IPS DF 19.7 (cell line): ENCODE measurements at places on chromosomes 3 and 15.

GRCh38 chr3:160755776-160756304, at the start of gene PPM1L:
Gene PPM1L (plus strand): TSS chr3:160756231.
- no peak for DNase-seq

GRCh38 chr15:78212546-78213424, 21.6 kb downstream of the ACSBG1 start:
- no peak for DNase-seq

DNA sequence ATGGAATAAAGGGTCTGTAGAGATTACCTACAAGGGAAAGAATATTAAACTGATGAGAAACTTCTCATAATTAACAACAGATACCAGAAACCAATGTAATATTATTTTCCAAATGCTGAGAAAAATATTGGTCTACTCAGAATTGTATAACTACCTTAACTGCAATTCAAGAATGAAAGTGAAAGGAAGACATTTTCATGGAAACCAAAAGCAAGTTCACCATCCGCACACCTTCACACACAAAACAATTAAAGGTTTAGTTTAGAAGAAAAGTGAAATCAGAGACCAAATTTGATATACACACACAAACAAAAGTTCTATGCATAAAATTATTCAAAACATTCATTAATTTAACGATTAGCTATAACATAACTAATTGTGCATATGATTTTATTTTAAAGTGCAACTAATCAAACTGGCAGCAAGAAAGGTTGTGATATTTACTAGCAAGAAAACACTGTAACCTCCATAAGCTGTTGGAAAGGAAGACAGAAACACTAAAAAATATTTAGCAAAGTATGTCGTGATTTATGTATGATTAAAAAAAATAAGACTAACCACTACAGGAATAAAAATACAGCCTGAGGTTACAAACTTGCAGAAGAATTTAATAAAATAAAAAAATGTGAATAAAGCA, 395.5 kb downstream of the FGF12 start:
- DNase-seq, result no peak

GRCh38 chr3:143628971-143629370, 219.3 kb downstream of the SLC9A9 start:
- no peak for DNase-seq

DNA sequence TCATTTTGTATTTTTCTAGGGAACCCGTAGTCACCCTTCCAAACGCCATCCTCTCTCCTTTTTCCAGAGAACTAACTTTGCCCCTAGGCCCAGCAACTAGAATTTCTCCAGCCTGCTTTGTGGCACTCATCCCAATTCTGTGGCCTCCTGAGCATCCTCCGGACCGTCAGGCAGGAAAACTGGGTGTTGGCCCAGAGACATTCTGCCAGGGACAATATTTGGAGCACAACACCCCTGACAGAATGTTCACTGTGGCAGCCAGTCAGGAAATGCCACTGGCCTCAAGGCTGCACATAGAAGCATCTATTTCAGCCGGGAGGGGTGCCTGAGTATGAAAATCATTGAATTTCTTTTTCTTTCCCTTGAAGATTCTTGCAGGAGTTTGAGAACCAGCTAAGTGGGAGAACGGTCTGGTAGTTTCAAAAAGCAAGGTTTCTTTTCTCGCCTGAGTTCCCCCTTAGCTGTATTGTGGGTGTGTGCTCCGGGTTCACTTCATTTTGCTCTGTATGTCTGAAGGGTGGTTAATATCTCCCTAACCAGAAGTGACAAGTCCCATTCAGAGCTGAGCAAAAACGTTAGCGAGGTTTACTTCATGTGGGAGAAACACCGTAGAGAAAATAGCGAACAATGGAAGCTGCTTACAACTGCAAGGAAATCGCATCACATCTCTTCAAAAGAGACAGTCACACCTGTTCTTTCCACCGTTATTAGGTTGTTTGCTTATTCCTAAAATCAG, 108.1 kb upstream of the TPM1 start:
- DNase-seq, result no peak

GRCh38 chr3:71570546-71570945, 13.0 kb downstream of the FOXP1 start:
- no peak for DNase-seq

DNA sequence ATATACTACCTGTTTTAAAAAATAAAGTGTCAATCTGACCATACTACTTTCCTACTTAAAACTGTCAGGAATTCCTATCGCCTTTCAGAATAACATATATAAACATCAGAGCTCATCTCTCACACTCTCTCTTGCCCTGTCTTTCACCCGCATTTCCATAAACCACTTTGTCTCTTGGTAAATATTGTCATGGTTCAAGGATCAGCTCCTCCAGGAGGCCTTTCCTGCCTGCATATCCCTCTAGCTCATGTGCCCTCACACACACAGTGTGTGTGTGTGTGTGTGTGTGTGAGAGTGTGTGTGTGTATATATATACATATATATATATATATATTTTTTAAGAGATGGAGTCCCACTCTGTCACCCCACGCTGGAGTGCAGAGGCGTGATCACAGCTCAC, 6.7 kb downstream of the SUMF1 start:
- no peak for DNase-seq

DNA sequence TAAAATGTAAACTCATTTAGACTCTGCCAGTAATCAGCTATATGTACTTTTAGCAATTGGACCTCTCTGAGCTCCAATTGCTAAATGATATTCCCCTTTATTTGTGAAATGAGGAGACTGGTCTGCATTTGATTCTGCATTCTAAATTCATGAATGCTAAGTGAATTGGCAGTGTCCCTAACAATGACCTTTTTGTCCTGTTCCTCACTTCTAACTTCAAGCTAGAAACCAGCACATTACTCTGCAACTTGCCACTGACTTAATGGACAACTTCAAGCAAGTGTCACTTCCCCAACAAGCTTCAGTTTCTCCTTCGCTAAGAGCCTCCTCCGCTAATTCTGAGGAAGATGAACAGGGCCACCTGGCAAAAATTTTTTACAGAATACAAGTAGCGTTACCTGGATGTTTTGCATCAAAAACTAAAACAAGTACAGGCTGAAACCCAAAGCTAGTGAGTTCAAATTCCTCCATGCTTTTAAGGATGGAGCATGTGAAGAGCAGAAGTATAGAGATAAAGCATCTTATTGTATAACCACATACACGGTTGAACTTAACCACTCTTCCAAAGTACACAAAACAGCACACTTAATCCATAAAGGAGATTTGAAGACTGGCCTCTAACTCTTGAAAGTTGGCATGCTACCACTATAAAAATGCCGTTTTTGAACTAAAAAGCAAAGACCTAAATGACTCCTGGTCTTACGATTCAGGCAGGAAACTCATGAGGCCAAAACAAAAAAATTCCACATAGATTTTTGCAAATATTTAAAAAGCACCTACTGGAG, 207.6 kb downstream of the MAGI1 start:
- DNase-seq, result no peak

- DNase-seq, result no peak
Observed at GRCh38 chr3:53069422-53070068, 23.7 kb upstream of the SFMBT1 start.

GRCh38 chr15:98555173-98555515, 93.2 kb upstream of the IGF1R start:
- DNase-seq, result no peak

DNA sequence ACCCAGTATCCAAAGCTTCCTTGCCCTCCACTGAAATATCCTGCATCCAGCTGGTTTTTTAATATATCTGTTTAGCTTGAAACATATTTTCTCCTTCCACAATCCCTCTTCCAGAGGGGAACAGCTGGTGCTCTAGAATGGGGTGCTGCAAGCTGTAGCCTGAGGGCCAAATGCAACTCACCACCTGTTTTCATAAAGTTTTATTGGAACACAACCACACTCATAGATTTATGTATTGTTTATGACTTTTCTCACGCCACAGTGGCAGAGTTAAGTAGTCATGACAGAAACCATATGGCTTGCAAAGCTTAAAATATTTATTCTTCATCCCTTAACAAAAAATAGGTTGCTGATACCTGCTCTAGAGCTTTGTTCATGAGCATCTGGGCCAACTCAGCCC, 298.7 kb downstream of the CLSTN2 start:
- no peak for DNase-seq

DNA sequence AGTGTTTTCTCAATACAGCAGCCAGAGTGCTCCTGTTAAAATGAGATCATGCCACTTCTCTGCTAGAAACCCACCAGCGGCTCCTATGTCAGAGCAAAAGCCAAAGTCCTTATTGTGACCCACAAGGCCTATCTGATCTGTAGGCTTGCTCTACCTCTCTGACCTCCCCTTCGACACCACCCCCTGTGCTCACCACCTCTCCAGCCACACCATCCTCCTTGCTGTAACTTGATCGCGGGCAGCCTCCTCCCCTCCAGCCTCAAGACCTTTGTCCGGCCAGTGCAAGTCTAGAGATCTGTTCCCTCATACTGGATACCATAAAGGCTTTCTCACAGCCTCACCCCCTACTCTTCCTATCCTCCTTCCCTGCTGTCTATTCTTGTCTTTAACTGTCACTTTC, 1.9 kb upstream of the IGDCC4 start:
- DNase-seq, result no peak

DNA sequence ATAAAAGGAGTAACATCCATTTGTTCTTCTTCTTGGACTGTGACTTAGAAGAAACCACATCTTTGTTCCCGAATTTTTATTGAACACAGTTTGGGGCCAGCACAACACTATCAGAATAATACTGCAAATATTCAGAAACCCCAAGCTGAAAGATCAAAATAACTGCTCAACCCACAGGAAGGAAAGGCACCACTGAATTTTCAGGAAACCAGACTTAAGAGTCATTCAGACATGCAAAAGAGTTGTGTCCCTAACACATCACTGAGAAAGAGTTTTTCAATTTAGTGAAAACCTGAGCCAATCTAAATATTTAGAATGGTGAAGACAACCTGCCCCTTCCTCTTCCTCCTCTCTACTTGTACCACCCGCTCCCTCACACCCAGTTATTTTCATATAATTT, 295.0 kb upstream of the RORA start:
- DNase-seq, result no peak

- no peak for DNase-seq
Observed at GRCh38 chr3:66557170-66557569, 56.3 kb upstream of the LRIG1 start.

GRCh38 chr3:13582366-13583250, 33.7 kb downstream of the FBLN2 start:
- DNase-seq, result no peak

DNA sequence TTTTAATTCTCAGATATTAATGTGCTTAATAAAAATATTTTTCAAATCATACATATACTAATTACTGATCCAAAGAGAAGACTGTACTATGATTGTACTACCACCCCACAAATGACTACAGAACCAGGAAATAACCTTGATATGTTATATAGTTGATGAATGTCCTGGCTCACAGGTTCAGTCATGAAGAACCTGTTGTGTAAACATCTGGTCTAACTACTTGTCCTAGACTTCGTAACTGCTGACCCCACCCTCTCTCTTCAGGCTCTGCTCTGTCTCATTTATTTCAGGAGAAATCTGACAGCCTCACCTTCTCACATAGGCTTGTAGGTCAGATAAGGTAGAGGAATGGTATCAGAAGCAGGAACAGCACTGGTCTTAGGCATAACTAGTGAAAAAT, 14.7 kb upstream of the CSTA start:
- DNase-seq, result no peak

DNA sequence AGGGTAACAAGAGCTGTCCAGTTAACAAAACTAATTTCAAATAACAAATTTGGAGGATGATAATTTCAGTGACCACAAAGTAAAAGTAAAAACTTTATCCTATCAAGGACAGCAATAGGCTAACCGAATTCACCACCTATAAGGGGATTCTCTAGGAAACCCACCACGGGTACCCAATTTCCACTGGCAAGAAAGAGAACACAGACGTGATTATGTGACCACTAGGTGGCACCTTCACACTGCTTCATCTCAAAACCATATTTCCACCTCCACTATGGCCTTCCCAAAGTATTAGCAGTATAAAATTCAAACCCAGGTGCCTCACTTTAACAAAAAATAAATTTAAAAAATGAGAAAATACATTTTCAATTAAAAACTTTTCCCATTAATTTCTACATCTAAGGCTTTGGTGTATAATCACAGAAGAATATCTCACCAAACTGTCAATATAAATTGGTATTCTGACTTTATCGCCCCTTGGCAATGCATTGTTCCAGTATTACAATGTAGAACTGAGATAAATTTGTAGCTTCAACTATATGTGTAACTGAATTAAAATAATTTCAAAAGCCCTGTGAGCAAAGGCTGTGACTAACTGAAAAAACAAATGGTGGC, 96.5 kb downstream of the FSIP1 start:
- DNase-seq, result no peak

- no peak for DNase-seq
Observed at GRCh38 chr3:64368257-64369020, 143.2 kb upstream of the PRICKLE2 start.

DNA sequence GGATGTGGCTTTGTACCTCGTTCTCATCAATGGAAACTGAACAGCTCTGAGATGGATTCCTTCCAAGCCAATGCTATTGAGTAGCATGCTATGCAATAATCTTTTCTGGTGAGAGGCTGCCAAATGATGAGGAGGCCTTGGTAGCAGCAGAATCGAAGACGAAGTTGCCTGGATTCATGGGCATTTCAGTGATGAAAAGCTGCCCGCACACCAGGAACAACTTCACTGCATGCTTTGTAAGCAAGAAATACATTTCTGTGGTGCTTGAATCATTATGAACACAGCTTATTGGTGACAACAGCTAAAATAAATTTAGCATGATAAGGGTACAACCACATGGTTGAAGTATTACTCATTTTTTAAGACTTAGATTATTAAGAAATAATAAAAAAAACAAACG, 246.8 kb upstream of the ROBO1 start:
- DNase-seq, result no peak

DNA sequence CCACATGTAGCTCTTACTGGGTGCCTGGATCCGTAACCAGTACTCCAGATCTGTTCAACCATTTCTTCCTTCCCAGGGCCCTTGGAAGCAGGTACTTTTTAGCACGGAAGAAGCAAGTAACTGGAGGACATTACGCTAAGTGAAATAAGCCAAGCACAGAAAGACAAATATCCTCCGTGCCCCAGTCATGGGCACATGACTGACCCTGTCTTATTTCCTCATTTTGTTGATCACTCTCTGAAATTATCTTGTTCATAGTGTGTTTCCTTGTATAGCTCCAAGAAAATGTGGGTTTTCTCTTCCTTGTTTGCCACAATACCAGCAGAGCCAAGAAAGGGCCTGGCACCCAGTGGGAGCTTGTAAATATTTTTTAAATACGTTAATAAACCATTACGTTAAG, 32.2 kb upstream of the MTMR14 start:
- DNase-seq, result no peak

- DNase-seq, result no peak
Observed at GRCh38 chr3:66488492-66488891, 12.3 kb downstream of the LRIG1 start.
